ENCODE measurements at places on chromosomes 4 and X.

- no peak for DNase-seq
Measured at GRCh38 chr4:131459430-131460101, 1689.5 kb upstream of the PCDH10 start.

GRCh38 chr4:128810331-128810870 is 901 bp downstream of the JADE1 start:
- no peak for DNase-seq

DNA sequence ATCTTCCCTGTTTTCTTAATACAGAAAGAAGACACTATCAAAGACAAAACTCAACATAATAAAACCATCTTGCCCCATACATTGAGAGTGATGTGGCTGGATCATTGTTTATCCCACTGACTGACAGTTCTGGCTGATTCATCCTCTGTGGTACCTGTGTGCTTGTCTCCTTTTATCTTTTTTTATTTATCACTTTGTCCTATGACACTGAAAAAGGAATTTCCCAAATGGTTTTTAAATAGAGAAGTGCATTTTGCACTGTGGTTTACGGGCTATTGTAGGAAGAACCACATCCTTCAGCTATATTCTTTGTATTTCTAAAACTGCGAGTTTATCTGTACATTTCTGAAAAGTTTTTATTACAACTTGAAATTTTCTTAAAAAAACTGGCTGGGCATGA is 15.0 kb downstream of the TTC29 start:
- no peak for DNase-seq

- no peak for DNase-seq
Measured at GRCh38 chrX:13087322-13088155, 43.1 kb upstream of the FAM9C start.

All from right renal pelvis (tissue), 4 donors.